ENCODE measurements at places on chromosomes 13 and 19. TPM values are rescaled to one million over a fixed set of nuclear protein-coding genes. Genes with fewer than 3 reads are reported as not detected.

GZMM gene
- not detected for total RNA-seq

ACP7 gene
- total RNA-seq, result not detected

ZNF554 gene
- total RNA-seq, result 9.8 TPM

SIRT2 gene
- total RNA-seq, result 178 TPM

ATCAY gene
- 0.10 TPM for total RNA-seq

NOVA2 gene
- total RNA-seq, result 2.9 TPM

Measured in tongue (tissue), 3 donors.